ENCODE measurements at places on chromosomes 1 and 21.

- no peak for DNase-seq
Measured at GRCh38 chr1:153775458-153776327, 486 bp downstream of the SLC27A3 start.

- no peak for DNase-seq
Measured at GRCh38 chr1:91505086-91505485, 4.4 kb downstream of the CDC7 start.

GRCh38 chr1:157262422-157262821, 124.2 kb upstream of the ETV3 start:
- no peak for DNase-seq

DNA sequence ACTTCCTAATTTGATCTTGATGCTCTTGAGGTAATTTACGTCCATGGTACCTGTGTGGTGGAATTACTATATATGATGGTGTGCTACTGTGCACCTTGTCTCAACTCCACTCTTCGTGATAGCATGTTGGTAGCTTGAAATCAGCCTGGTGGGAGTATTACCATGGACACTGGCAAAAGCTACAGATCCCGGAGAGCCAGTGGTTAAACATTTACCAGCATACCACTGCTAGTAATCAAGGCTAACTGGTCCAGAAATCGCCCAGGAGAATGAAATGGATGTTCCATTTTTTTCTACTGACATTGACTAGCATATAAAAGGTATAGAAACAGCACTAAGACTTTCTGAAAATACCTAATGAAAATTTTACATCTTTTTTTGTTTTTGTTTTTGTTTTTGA, 30.6 kb downstream of the ELK4 start:
- no peak for DNase-seq

DNA sequence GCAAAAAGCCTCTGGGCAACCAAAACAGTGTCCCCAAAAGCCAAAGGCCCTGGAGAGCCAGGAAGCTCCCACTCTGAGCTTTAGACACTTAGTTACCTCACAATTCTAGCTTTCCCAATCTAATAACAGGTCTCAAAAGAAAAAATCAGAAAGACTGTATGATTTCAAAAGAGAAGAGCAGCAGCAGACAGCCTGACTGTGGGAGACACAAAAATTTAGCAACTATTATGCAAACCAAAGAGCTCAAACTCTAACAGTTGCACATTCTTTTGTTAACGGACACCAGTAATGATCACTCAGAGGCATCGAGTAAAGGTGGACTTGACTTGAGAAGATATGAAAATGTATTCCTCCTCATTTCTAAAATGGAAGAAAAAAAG, 160.1 kb downstream of the SLC45A1 start:
- DNase-seq = peak; percentile 16

DNA sequence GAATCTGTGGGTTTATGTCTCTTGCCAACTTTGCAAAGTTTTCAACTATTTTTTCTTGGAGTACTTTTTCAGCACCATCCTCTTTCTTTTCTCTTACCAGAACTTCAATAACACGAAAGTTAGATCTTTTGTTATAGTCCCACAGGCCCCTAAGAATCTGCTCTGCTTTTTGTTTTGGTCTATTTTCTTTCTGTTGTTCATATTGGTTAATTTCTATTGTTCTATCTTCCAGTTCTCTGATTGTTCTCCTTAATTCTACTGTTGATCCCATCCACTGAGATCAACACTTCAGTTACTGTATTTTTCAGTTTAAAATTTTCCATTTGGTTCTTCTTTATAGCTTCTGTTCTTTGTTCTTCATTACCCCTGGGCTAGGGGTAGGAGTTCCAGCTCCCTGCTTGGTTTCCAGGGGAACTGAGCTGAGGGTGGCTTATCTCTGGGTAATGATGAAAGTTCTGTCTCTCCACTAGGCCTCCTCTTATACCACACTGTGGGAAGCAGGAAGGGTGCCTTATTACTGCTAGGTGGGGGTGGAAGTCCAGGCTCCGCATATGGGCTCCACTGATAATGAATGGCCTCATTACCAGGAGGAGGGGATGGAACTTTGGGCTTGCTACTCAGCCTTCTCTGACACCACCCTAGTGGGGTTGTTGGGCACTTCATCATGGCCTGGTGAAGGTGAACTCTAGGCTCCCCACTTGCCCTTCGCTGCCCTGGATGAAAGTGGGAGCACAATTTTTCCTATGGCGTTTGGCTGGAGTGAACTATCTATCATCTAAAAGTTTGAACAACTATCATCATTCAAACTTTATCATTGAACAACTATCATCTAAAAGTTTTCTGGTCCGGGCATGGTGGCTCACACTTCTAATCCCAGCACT, 39.3 kb downstream of the NAV1 start:
- no peak for DNase-seq

DNA sequence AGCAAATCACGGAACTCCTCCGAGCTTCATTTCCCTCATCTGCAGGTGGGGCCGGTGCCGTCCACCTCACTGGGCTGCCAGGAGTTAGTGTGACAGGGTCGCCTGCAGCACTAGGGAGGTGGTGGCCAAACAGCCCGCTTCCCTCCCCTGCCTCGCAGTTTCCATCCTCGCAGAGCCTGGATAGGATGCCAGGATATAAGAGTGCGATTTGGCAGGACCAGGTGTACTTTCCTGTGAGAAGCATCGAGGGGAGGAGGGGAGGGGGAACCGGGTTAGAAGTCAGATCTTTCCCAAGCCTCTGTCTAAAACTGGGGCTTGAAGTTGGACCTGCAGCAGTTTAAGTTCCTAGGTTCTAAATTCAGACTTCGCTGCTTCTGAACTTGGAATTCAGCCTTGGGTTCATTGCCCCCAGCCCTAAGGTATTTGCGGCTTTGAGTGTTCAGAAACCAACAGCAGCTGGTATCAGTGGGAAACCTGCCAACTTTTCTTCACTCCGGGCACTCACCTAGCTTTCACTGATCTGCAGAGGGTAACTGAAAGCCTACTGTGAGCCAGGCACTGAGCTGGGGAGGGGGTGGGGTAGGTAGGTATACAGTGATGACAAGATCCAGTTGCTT, 1.7 kb upstream of the JUN start:
- DNase-seq = peak; percentile 52

GRCh38 chr1:96059276-96059675, 662.3 kb upstream of the PTBP2 start:
- no peak for DNase-seq

DNA sequence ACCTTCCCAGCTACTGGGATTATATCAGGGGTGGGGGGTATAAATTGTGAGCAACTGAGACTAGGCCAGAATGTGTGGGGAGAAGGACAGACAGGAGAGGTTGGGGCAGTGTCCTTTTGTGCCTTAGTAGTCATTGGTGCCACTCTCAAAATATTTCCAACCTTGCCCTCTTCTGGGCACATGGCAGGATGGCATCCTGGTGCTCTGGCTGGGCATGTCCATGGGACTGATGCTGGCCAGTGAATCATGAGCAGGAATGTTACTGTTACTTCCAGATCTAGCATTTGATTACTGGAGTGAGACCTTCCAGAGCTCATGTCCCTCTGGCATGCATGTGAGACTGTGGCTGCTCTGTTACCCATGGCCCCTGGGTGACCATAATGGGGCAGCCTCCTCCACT, 151.2 kb downstream of the MATN1 start:
- no peak for DNase-seq

GRCh38 chr1:76492752-76493430, 374.4 kb upstream of the ST6GALNAC5 start:
- no peak for DNase-seq

GRCh38 chr1:199449221-199449620, 578.3 kb upstream of the NR5A2 start:
- DNase-seq = no peak

DNA sequence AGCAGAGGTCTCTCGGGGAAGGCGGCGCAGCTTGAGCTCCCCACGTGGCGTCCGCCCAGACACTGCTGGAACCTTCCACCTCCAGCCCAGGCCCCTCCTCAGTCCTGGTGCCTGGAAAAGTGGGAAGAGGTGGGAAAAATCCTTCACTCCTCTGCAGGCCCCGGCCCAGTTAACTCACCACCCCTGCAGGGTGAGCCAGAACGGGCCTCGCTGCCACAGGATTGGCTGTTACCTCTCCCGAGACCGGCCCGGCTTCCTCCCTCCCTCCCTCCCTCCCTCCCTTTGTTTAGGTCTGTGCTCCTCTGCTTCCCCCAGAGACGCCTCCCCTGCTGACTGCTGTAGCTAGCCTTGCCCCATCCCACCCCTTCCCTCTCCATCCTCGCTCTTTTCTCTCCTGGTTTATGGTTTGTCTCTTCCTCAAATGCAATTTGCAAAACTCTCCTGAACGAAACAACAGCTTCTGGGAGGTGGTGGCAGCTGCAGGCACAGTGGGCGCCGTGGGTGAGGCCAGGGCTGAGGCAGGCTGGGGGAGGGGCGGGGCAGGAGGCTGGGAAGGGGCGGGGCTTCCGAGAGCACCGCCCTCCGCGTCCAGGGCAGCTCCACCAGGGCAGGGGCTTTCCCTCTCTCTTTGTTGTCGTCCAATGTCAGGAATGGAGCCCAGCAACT, 6.5 kb downstream of the CAPN9 start:
- DNase-seq = peak; percentile 58

DNA sequence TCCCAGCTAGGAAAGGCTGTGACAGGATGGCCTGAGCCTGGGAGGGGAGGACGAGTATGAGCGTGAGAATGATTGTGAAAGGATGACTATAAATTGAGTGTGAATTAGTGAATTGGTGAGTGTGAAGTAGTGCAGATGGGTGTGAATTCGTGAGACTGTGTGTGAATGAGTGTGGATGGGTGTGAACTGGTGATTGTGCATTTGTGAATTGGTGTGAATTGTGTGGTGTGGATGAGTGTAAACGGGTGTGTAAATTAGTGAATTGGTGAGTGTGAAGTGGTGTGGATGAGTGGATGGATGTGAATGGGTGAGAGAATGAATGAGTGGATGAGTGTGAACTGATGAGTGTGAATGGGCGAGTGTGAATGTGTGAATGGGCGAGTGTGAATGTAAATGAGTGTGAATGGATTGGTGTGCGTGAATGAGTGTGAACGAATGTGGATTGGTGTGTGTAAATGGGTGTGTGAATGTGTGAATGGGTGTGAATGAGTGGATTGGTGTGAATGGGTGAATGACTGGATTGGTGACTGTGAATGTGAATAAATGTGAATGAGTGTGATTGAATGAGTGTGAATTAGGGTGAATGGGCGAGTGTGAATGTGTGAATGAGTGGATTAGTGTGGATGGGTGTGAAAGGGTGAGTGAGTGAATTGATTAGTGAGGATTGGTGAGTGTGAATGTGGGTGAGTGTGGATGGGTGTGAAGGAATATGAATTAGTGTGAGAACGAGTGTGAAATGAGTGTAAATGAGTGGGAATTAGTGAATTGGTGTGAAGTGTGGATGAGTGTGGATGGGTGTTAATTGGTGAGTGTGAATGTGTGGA, 7.7 kb upstream of the MXRA8 start:
- no peak for DNase-seq

GRCh38 chr1:110850627-110851026, 22.3 kb upstream of the CD53 start:
- no peak for DNase-seq

- no peak for DNase-seq
Measured at GRCh38 chr21:15870819-15871218, 141.0 kb downstream of the USP25 start.

GRCh38 chr1:194060481-194060880, 874.1 kb upstream of the B3GALT2 start:
- no peak for DNase-seq

- DNase-seq = no peak
Measured at GRCh38 chr1:21338573-21339355, 48.5 kb upstream of the ECE1 start.

GRCh38 chr1:205480349-205480985, 24.0 kb upstream of the CDK18 start:
- DNase-seq = no peak

DNA sequence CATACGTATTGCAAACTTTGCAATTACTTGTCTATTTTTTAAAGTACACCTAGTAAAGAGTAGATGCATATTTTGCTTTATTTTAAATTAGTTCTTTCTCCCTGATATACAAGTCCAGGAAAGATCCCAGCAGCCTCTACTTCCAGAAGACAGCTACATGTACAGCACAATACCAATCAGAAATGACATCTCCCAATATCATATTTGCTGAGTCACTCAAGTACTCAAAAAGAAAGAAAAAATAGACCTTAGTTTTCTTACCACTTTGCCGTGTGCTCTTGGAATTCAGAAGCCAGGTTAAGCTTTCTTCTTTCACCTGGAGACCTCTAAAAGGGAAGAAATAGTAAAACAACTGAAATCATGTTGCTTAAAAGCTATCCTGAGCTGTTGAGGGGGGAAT, 412.6 kb upstream of the RUNX1 start:
- no peak for DNase-seq

DNA sequence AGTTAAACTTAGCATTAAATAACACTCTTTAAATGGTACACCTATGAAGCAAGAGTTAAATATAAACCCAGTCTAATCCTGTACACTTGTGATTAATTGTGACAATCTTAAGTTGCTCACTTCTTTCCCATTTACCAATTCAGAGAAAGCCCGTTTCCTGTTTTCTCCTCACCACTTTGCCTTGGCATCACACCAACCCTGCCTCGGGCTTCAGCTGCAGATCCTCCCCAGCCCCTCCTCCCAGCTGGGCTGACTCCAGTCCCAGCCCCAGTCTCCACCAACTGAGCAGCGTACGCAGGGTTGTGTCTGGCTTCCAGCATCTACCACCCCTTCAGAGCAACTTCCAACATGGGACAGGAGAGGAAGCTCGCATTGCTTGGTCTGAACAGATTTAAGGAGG, 4.1 kb downstream of the PYCR2 start:
- peak; percentile 79 for DNase-seq

DNA sequence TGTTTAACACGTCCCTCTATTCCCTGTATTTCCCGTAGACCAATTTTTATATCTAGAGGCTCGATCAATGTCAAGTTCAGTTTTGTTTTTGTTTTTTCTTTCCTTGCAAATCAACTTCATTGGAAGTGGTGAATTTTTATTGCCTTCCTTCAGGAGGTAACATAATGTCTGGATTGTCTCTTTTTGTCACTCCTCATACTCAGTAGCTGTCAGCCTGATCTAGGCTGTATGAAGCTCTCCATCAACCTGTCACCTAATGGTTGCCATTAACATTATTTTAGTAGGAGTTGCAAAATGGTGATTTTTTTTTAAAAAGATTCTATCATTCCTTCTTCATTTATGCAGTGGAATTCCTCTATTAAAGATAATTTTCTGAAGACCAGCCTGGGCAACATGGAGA, 49.7 kb upstream of the KIF26B start:
- DNase-seq = no peak

DNA sequence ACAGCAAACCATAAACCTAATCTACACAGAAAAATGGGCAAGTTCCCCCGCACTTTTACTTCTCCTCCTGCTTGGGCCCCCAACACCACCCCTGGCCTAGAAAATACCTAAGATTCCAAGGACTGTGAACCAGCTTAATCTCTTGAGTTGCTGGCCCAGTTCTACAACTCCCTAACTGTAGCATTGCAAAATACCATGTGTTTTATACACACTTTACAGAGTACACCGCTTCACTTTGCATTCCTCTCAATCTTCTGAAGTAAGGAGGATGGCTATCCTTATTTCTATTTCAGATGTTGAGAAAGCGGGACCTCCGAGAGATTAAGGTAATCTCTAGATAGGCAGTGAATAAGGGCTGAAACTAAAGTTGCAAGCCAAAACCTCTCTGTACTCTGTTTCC, 408.3 kb upstream of the NR5A2 start:
- no peak for DNase-seq

- no peak for DNase-seq
Measured at GRCh38 chr1:20089328-20090077, 19.5 kb downstream of the PLA2G5 start.

GRCh38 chr1:207882692-207883091, 28.2 kb downstream of the CD34 start:
- no peak for DNase-seq
